ENCODE measurements at places on chromosomes 7 and 10.

DNA sequence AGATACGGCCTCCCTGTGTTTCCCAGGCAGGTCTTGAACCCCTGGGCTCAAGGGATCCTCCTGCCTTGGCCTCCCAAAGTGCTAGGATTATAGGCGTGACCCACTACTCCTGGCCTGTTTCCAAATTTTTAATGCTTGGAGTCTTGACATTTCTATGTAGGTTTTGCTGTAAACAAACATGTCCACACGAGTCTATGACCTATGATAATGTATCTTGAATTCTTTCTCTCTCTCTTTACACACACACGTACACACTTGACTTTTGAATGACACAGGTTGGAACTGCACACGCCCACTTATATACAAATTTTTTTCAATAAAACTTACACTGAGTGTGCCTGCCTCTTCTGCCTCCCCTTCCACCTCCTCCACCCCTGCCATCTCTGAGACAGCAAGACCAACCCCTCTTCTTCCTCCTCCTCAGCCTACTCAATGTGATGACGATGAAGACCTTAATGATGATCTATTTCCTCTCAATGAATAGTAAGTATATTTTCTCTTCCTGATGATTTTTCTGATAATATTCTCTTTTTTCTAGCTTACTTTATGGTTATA, 44.1 kb upstream of the LAMB1 start:
- no peak for DNase-seq

GRCh38 chr7:134752006-134752760, 27.3 kb upstream of the CALD1 start:
- no peak for DNase-seq

DNA sequence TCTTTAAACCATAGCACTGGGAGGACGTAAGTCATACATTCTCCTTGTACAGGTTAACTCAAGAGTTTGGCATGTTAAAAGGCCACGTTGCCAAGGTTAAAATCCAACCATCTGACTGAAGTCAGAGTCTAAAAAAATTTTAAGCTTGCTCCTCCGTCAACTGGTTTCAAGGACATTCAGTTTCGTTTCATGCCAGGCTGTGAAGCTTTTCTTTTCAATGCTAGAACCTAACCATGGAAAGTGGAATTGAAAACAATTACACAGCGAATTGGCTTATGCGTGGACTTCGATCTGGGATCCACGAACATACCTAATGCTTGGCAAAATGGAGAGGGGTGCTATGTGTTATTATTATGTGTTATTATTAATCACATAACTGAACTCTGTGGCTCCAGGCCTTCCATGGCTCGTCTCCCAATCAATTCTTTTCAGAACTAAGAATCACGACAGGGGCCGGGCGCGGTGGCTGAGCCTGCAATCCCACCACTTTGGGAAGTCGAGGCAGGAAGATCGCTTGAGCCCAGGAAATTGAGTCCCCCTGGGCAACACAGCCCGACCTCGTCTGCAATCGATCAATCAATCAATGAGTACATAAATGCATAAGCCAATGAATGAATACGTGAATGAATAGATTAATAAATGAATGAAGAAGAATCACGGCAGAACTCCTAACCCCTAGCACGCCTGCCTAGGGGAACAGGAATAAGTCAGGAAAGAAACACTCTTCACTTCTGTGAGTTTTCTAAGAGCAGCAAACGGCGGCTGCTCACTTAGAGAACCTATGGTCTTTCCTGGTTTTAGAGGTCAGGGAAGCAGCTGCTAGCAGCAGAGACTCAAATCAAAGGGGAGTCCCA, 733 bp upstream of the ARL5B start:
- peak; percentile 43 for DNase-seq

DNA sequence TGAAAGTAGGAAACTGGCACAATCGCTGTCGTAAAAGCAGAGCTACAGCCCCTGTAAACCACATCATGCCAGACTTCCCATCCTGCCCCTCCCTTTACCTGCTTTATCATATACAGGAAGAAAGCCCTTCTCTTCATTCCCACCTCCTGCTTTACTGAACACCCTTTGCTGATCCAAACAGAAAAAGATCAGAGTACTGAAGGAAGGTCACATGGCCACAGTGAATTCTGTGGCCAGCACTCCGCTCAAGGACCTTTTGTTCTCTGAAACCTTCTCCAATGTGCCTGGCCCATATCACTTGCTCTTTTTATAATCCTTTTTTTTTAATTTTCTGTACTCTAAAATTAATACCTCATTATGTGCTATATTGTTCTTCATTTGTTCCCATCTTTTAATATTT, 108.8 kb upstream of the LRGUK start:
- DNase-seq = no peak

DNA sequence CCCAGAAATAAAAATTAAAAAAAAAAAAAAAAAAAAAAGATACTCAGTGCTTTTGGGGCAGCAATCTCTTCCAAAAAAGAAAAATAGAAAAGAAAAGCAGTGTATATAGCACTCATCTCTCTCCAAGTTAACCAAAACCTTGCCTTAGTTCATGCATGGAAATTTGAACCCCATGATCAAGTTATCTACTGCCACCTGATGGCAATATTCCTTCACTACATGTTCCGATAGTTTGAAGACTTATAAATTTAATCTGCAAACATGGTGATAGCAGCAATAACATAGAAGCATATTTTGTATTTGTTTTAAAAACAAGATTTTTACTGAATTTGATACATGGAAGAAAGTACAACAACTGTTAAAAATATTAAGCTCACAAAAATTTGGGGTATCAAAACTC, 48.6 kb upstream of the SLIT1 start:
- no peak for DNase-seq

DNA sequence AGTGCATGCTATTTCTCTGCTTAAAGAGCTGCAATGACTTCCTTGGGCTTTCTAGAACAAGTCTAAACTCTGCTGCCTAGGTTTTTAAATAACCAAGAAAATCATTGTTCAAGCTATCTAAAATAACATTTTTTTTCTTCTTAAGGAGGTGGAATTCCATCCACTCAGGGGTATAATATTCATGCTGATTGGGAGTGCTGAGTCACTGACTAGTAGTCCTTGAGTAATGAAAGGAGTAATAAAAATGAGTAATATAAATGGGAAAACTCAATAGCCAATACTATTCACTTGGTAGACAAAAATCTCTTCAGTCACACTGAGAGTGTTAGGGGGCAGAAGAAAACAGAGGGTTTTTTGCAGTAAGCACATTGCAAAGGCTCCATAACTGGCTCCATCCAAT, 72.0 kb downstream of the GFRA1 start:
- DNase-seq = no peak
